ENCODE measurements at places on chromosomes 4 and X. TPM values are rescaled to one million over a fixed set of nuclear protein-coding genes. Genes with fewer than 3 reads are reported as not detected.

BEND4 gene
- polyA plus RNA-seq: not detected

TRAM1L1 gene
- polyA plus RNA-seq: not detected

GRCh38 chr4:53431052-53431451 lies 53.6 kb downstream of the FIP1L1 start:
- peaks cover 31% of the 10 kb centered on the region for H3K4me1 ChIP-seq
- H3K27ac ChIP-seq: no peak overlapping the region

DNA sequence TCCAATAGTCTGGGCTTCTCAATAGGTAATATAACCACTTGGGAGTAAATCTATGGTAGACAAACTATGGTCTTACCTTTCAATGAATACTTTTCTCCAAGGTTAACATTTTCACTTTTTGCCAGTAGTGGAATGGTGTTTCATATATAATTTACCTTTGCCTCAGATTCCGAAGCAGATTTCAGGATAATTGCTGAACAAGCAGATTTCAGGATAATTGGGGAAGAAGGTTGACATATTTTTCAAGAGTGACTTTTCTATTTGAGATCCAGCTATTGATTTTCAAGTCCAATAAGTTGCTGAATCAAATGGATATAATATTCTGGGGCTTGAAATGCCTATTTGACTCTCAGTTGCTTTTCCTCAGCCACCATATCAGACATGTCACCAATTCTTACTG lies 63.6 kb downstream of the SYTL5 start:
- H3K27ac ChIP-seq: no peak overlapping the region
- DNase-seq: no peak
- no peaks in the 10 kb centered on the region for H3K27me3 ChIP-seq
- no peak overlapping the region for H3K4me3 ChIP-seq
- H3K4me1 ChIP-seq: no peaks in the 10 kb centered on the region

- no peak overlapping the region for H3K4me3 ChIP-seq
- peaks cover 5% of the 10 kb centered on the region for H3K27me3 ChIP-seq
- no peaks in the 10 kb centered on the region for H3K36me3 ChIP-seq
- no peak for DNase-seq
These were observed 20.2 kb downstream of the TMEM31 start for GRCh38 chrX:103730796-103731493.

- H3K36me3 ChIP-seq: peaks cover 31% of the 10 kb centered on the region
- H3K4me1 ChIP-seq: peaks cover 8% of the 10 kb centered on the region
- no peak overlapping the region for H3K27ac ChIP-seq
These were observed 69.8 kb upstream of the MXD4 start for GRCh38 chr4:2331519-2332200.

GRCh38 chr4:186149872-186150271 lies 41.5 kb upstream of the CYP4V2 start:
- no peak overlapping the region for H3K27ac ChIP-seq
- no peak for DNase-seq
- no peaks in the 10 kb centered on the region for H3K36me3 ChIP-seq
- no peak overlapping the region for H3K4me3 ChIP-seq
- H3K4me1 ChIP-seq: peaks cover 2% of the 10 kb centered on the region
- peaks cover 9% of the 10 kb centered on the region for H3K27me3 ChIP-seq

DNA sequence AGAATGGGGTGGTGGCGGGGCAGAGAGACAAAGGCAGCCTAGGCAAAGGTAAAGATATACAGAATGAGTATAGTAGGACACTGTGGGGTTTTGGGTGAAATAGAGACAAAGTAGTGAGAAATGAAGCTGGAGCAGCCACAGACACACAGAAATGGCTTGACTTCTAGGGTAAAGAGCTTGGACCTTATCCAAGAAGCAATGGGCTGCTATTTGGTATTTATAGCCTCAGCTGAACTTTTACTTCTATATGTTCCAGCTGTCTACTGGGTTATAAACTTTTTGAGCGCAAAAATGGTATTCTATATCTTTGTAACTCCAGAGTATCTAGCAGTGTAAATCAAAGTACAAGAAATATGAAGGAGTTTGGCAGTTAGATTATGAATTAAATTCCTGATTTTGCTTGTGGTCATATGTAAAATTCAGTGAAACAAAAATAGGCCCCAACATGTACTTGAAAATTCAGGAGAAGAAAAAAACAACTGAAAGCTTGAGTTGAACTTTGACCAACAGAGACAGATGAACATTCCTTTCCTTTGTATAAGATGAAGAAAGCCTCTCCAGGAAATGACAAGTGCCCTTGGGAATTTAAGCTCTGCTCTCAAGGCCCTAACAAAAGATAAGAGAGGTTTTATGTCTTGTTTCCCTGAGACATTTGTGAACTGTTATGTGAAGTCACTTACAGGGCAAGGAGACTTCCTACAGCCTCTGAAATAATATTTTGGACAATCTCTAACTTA lies 354.1 kb downstream of the CHIC1 start:
- no peak for DNase-seq
- peaks cover 1% of the 10 kb centered on the region for H3K27me3 ChIP-seq
- no peaks in the 10 kb centered on the region for H3K4me1 ChIP-seq
- H3K36me3 ChIP-seq: no peaks in the 10 kb centered on the region
- H3K4me3 ChIP-seq: no peak overlapping the region

DNA sequence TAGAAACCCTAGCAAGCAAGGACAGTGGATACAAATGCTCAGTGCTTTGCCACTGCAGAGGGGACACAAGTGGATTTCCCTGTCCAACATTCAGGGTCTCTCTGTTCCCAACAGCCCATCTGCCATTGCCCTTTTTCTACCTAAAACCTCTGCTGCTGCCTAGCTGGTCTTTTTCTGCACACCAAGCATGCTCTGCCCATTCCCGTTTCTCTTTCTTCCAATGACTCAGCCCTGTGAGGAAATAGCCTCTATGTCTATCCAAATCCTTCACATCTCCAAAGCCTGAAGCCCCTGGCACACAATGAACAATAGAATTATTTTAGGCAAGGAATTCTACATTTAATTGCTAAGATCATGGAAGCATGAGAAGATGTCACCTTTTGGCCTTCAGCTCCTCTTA lies 5.7 kb upstream of the AMELX start:
- no peaks in the 10 kb centered on the region for H3K36me3 ChIP-seq
- peaks cover 2% of the 10 kb centered on the region for H3K27me3 ChIP-seq
- H3K27ac ChIP-seq: no peak overlapping the region
- no peaks in the 10 kb centered on the region for H3K4me1 ChIP-seq

GRCh38 chrX:72652082-72652481 lies 62.0 kb downstream of the PHKA1 start:
- no peak overlapping the region for H3K4me3 ChIP-seq
- no peak for DNase-seq
- no peaks in the 10 kb centered on the region for H3K36me3 ChIP-seq
- no peaks in the 10 kb centered on the region for H3K4me1 ChIP-seq
- no peak overlapping the region for H3K27ac ChIP-seq

Measured in immature natural killer cell (primary cell).